ENCODE measurements at places on chromosomes 12 and 14.

DNA sequence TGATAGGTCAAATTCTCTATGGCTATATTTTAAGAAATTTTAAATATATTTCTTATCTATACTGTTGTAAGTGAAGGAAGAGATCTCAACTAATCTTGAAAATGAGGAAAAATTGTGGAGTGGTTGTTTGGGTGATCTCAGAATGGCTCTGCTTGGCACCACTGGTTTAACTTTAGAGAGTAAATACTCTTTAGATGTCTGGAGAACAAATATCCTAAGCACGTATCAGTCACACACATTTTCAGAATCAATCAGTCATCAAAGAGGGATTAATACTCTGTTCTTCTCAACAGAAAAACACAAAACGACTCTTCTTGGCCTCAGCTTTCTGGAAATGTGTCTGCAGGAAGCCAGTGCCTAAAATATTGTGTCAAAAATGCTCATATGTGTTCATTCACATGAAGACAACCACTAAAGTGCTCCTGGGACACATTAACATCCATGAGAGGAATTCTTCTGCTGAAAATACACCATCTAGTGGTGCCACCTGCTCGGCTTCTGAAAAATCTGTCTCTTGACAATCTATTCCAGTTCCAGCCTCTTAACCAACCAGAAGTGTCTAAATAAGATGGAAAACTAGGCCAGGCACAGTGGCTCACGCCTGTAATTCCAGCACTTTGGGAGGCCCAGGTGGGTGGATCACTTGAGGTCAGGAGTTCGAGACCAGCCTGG, 81.1 kb upstream of the CCDC198 start:
- DNase-seq = no peak

GRCh38 chr12:129434790-129435189, 469.0 kb downstream of the TMEM132D start:
- no peak for DNase-seq

- peak; percentile 27 for DNase-seq
These were observed 789.5 kb downstream of the DIO2 start for GRCh38 chr14:79421811-79422210.

GRCh38 chr12:111408116-111408440, 2.4 kb downstream of the SH2B3 start:
- no peak for DNase-seq

- DNase-seq = no peak
These were observed 43.0 kb downstream of the GLRX5 start for GRCh38 chr14:95577870-95578269.

- peak; percentile 12 for DNase-seq
These were observed at the start of gene CNTN1 for GRCh38 chr12:40691913-40692764. TSS of gene CNTN1 (plus strand) at chr12:40692439.

DNA sequence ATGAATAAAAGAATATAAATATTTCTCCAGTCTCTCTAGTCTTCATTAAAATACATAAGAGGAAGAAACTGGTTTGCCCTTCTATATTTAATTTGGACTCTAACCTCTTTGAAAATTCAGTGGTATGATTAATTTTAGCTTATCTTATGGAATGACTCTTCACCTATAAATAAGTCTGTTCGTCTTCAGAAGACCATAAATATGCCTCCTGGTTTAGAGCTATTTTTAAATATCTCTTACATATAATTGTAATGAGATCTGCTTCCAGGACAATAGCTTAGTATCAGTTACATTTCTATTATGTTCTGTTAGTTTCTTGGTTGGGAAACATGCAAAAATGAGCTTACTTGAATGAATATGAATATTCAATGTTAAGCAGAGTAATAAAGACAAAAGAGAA, 257.5 kb upstream of the HMGA2 start:
- no peak for DNase-seq

DNA sequence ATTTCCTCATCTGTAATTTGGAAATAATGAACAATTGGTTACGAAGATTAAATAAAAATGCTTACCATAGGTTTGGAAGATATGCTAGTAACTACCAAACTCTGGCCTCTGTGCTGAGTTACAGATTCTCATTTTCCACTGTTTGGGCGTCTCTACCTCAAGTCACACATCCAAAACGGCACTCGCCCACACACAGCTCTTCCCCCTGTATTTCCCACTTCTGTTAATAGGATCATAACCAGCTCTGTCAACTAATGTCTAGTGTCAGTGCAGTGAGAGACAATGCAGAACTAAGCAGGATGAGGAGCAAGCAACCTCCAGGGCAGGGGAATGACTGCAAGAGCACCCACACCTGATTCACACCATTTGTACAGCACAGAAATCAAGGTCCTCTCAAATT, 10.9 kb upstream of the SYCP3 start:
- DNase-seq = no peak

- DNase-seq = no peak
These were observed 13.7 kb upstream of the MED13L start for GRCh38 chr12:116291218-116291617.

GRCh38 chr12:46299851-46300250, 31.0 kb upstream of the SLC38A1 start:
- no peak for DNase-seq

DNA sequence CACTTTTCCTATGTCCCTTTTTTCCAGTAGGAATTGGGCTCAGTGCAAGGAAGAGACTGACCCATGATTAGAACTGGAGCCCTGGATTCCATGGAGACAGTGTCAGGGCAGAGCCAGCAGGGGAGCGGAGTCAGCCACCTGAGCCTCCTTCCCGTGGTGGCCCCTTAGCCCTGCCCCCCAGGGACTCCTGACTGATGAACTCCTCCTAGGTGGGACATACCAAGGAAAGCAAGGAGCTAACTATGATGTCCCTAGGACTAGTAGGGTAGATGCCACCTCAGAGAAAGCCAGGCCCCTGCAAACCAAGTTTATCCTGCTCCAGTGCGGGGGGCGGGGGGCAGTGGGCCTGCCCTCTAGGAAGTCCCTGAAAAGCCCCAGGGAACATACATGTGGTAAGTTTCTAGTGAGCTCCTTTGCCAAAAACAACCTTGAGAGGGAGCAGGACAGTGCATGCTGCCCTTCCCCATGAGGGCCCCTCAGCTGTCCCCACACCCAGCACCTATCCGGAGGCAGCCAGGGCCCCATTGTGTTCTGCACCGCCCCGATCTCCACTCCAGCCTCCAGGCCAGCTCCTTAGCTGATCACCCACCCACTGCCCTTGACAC, 6.2 kb upstream of the COL2A1 start:
- no peak for DNase-seq

DNA sequence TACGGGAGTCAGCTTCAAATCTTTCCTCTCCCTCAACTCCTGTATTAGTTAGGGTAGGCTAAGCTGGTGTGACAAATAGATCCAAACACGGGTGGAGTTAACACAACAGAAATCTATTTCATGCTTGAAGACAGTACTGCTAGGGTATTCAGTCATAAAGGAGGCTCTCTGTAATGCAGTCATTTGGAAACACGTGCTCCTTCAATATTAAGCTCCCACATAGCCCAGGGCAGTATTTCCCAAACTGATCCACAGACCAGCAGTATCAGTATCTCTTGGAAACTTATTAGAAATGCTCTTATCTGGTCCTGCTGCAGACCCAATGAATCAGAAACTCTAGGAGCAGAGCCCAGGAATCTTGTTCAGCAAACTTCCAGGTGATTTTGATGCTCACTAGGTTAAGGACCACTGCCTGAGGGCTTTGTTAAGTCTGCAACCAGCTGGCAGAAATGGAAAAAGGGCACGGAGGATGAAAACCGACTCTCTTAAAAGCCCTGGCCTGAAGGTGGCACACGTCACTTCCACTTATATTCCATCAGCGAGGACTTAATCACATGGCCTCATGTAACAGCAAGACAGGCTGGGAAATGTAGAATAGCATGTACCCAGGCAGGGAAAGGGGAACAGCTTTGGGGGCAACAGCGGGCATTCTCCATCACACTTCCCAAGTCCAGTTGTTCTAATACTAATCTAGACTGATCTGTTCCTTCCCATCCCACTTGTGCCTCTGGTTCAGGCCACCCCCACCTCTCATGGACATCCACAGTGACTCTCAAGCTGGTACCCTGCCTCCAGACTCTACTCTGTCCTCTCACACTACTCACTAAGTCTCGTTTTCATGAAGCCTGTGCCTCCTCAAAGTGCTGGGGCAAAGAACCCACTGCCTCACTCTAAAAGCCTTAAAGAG, 38.2 kb upstream of the RIC8B start:
- DNase-seq = peak; percentile 9

DNA sequence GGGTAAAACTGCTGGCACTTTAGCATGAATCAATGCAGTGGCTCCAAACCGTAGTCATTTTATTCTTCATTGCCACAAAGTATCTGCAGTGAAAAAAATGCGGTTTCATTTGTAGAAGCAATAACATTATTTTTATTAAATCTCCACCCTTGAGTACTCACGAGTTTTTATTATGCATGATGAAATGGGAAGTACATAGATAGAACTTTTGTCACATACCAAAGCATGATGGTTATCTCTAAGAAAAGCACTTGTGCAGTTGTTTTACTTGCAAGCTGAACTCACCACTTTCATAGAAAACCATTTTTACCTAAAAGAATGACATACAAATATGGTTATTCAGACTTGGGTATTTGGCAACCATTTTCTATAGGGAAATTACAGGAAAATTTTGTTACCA, 90.3 kb downstream of the PELI2 start:
- DNase-seq = peak; percentile 30

DNA sequence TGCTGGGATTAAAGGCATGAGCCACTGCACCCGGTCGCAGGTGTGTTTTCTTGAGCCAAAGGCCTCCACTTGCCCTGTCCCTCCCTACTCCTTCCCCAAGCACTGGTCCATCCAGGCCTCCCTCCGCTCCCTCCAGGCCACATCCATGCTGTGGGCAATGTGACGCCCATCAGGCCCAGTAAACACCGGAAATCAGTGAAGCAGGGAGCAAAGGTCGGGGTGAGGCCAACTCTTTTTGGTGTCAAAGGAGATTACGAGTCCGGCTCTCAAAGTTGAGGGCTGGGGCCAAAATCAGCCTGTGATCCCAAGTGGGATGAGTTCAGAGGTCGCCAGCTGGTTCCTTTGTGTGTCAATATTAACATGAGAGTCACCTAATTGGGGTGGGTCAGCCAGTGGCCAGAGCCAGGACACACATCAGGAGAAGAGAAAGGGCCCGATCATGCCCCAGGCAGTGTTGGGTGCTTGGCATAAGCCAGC, 195.7 kb downstream of the RBM19 start:
- DNase-seq = no peak

GRCh38 chr12:51202718-51203117, 15.1 kb downstream of the POU6F1 start:
- DNase-seq = no peak

- DNase-seq = no peak
These were observed 206.9 kb downstream of the SYT1 start for GRCh38 chr12:79071498-79071897.

DNA sequence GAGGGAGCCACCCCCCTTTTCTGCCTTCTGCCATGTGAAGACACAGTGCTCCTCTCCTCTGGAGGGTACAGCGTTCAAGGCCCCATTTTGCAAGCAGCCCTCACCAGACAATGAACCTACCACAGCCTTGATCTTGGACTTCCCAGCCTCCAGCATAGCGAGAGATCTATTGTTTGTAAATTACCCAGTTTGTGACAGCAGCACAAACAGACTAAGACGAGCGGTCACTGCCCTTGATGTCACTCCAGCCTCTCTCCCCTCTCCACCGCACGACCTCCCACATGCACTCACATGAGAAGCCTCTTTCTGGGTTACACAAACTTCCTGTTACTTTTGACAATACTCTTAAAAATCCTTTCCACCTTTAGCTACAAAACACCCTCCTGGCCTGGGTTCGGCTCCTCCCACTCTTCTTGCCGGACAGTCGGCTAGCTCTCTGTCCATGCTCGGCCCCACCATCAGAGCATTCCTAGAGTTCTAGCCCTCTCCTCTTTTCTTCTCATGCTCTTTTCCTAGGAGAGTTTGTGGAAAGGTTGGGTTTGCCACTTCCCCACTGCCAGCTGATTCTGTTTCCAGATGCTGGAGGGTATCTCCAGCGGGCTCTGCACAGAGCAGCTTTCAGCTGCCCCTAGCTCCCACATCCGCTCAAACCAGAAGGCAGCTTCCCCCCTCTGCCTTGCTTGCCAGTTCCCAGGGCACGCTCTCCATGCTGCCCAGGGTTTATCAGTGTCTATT, 124.3 kb downstream of the FOXN3 start:
- no peak for DNase-seq

GRCh38 chr12:45232756-45233372, 17.0 kb downstream of the ANO6 start:
- no peak for DNase-seq

DNA sequence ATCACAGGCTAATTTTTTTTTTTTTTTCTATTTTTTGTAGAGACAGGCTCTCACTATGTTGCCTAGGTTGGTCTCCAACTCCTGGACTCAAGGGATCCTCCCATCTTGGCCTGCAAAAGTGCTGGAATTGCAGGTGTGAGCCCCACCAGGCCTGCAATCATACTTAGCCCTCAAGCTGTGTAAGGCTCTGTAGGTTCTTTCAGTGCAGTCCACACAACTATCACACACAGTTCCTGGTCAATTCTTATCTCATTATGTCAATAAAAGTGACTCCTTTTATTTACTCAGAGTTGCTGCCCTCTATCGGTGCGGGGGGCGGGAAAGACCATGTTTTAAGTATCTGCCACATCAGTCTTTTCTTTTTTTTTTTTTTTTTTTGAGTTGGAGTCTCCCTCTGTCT, 29.0 kb downstream of the SLC2A3 start:
- peak; percentile 95 for DNase-seq

GRCh38 chr12:132700212-132700822, 10.3 kb upstream of the PGAM5 start:
- no peak for DNase-seq

DNA sequence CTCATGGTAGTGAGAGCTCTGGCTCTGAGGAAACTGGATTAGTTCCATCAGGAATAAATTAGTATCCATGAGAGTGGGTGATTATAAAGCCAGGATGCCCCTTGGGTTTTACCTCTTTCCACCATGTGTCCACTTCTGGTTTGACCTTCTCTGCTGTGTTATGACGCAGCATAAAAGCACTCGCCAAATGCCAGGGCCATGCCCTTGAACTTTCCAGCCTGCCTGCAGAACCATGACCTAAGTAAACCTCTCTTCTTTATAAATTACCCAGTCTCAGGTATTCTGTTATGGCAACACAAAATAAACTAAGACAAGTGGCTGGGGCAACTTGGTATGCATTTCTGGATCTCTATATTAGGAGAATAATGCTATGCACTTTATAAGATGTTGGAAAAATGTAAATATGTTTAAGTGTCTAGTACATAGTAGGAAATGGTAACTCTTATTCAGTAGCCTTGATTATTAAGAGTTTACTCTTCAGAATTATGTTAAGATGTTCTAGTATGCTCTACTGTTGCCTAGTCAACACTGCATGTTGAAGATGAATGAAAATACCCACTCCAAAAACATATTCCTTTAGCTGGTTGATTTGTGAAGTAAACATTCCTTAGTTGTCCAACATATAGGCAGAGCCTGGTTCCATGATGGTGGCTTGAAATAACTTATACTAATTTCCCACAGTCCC, 455.6 kb upstream of the TMPO start:
- DNase-seq = no peak

DNA sequence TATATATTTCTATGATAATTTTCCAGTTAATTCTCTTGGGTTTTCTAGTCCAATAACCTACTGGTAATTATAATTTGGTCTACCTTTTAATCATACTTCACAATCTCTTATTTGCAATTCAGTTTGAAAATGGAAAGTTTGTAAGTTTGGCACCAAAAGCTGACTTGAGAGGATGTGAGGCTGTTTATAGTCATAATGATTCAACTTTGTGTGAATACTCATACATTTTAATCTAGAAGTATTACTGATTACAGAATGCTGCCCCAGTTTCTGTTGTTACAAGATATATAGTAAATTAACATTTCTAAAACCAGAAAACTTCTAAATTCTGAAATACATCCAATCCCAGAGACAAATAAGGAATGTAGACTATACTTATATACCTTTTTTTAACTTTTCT, 158.2 kb downstream of the SLC38A4 start:
- DNase-seq = no peak

Measured in hematopoietic multipotent progenitor cell treated with erythropoietin and hydrocortisone succinate and interleukin-3 and kit ligand, for 6 days (in vitro differentiated cells).